Lung microvascular endothelial cell (primary cell): ENCODE measurements at places on chromosomes 2 and 18. TPM values are rescaled to one million over a fixed set of nuclear protein-coding genes. Genes with fewer than 3 reads are reported as not detected.

DNA sequence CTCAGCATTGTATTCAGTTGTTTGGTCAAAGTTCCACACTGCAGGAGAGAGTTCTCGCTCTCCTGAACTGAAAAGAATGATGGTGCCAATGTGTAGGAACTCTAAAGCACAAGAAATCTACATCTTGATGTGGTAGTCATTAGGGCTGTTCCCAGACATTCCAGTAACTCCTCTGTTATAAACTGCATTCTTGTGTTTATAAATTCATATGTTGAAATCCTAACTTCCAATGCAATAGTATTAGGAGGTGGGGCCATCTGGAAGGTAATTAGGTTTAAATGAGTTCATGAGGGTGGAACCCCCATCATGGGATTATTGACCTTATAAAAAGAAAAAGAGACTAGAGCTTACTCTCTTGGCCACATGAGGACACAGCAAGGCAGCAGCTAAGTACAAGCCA, 239.6 kb downstream of the CDH20 start:
- DNase-seq, result no peak

The DSG1 gene
- total RNA-seq, result not detected in 2 replicates

The KLHL14 gene
- total RNA-seq, result 0.44 and 1.6 TPM in 2 replicates

GRCh38 chr2:234377761-234378391, 119.0 kb downstream of the ARL4C start:
- DNase-seq, result no peak

GRCh38 chr18:67875060-67875459, 358.5 kb upstream of the DSEL start:
- no peak for DNase-seq

DNA sequence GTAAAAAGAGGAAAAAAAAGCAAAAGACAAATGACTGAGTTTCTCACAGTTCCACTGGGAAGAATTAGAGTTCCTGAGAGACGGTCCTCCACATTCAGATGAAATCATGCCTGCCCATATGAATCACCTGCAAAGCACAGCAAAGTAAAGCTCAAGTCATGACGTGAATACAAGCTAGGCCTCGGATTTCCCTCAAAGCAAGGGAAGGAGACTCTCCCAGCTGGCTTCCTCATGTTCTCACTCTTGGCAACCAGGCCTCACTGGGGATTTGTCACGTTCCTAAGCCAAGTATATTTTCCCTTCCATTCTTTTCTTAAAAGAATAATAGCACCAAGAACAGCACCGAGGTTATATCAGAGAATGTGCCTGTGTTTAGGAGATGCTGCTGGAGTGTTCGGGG, 47.0 kb downstream of the CYP27C1 start:
- DNase-seq, result no peak

The FKBP1B gene
- 8.7 and 12.6 TPM in 2 replicates for total RNA-seq

DNA sequence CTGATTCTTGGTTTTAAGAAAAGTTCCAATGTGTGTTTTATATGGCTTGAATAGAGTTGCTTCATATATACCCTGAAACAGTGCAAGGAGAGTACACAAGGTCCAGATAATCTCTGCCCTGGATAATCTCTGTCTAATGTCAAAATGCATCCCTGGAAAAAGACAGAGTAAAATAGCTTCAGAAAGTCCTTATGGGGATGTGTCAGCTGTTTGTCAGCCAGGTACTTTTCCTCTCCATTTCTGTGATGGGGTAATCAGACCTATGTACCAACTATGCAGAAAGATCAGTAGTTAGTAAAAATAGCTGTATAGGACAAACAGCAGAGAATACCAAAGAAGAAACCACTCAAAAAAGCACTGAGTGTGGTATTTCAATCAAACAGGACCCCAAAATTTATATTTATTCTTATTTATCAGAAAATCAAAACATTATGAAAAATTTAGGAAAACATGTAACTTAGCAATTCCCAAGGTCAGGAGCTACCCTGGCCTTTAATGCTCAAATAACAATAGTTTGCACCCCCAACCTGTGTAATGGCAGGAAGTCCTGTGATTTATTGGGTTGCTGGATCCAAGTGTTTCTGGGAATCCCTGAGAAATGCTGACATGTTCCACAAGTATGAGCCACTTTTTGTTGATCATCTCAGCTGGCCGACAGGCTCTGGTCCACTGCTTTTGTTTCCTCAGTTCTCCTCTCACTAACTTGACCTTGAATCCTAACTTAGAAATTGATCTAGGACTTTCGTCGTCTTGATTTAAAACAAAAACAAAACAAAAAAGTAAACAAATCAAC, 69.6 kb downstream of the MDH1 start:
- peak; percentile 3 for DNase-seq

DNA sequence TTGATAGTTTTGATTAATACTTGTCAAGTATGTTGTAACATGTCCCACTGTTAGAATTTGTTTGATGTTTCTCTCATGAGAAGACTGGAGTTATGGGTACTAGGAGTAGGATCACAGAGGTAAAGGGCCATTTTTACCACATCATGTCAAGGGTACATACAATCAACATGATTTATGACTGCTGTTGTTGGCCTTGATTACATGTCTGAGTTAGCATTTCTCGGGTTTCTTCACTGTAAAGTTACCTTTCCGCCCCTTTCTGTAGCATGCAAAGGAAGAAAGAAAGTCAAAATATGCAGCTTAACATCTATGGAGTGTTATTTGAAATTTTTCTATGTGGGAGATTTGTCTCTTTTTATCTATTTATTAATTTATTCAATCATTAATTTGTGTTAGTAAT, 1456.4 kb downstream of the SUCLG1 start:
- DNase-seq, result no peak

DNA sequence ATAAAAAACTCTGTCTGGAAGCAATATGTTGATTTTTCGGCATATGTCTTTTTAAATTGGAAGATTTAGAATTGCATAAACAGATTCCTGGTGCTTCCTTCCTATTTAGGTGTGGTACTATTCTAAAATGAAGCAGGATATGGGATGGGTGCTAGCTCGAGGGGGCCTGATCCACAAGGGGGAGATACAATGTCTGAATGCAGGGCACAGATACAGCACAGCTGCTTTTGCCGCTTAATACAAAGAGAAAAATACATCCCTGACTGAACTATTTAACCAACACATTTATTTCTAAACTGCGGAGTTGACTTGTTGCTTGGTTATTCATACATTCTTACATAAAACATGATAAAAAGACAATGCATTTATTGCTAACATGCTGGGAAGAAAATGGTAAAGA, 169.1 kb downstream of the TMEFF2 start:
- no peak for DNase-seq

- DNase-seq, result no peak
Measured at GRCh38 chr2:16363581-16363980, 302.1 kb downstream of the CYRIA start.

DNA sequence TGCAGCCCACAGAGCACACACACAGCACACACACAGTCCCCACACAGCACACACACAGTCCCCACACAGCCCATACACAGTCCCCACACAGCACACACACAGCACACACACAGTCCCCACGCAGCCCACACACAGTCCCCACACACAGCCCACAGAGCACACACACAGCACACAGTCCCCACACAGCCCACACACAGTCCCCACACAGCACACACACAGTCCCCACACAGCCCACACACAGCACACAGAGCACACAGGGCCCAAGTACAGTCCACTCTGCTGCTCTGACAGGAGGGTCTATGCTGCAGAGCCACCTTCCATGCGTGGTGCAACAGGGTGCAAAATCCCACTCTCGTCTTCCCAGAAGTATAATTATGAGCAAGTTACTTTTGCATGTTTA, 240.5 kb upstream of the SALL3 start:
- no peak for DNase-seq

DNA sequence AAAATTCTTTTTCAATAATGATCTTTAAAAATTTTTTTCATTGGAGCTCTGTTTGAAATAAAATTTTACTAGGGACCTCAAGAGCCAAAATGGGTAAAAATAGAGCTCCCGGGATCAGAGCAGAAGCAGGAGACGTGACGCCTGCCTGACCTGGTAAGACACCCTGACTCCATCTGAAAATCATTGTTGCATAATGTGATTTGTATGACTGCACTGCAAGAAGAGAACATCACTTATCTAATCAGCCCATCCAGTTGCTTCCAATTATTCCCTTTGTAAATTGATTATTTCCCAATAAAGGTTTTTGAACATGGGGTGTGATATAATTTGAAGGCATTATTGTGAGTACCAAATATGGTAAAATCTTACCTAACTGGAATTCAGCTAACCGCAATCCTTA, 17.1 kb upstream of the TAF1B start:
- no peak for DNase-seq

GRCh38 chr2:102229141-102229769, 42.4 kb downstream of the IL1RL2 start:
- no peak for DNase-seq

GRCh38 chr2:127096280-127096679, 10.7 kb downstream of the BIN1 start:
- DNase-seq, result no peak

DNA sequence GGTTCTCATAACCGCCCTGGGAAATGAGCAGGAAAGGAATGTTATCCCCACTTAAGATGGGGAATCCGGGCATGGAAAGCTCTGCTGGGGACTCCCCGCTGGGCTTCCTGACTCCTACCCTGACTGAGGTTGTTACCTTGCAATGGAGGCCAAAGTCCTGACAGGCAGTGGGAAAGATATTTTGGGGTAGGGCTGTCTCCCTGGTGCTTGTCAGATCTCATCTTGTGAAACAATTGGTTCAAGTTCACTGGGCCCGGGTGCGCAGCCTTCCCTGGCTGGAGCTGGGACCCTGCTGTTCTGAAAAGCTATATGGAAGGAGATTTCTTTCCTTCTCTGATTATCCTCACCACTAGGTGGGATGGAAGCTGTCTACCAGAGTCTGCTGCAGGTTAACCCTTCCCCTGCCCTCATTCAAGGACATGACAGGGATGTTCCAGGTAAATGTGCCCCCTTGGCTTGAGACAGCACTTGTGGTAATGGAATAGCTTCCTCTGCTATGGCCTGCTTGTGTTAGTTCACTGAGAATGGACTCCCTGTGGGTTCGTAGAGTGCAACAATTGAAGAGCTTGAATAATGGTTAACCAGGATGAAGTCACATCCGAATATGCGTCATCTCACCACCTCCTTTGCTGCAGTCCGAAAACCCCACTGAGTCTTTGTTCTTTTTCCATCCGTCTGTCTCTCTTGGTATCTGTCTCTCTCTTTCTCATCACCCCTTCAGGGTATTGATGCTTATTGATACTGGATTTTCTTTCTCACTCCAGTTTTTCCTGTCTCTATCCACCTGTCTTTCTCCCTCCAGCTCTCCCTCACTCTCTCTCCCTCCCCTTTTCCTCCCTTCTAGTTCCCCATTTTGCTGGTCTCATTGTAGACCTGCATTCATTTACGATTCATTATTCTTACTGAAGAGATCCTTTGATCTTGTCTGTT, 67.8 kb upstream of the EPAS1 start:
- DNase-seq, result peak; percentile 85

DNA sequence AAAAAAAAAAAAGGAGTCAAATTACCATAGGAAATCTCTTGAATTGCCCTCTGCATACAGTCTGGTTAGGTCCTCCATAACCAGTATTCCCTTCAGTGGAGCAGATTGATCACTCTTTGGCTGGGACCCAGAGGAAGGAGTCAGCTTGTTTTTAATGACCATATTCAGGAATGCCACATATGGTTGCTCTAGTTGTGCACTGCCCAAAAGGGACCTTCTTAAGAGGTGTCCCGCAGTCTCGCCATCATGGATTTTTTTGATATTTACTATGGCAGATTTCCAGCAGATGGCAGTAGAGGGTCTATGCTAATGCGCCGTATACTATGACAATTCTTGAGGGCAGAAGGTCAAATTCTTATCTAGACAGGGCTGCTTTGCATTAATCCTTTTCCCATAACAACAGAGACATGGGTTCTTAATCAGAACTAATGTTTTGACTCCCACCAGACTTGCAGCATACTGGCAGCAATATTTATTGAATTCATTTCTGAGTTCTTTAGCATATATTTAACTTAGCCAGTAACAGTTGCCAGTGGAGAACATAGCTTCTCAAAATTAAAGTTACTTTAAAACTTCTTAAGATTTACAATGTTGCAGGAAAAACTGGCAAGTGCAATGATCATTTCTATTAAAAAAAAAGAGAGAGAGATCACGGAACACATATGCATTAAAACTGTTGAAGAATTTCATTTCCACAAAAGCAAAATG, 31.8 kb upstream of the INPP4A start:
- DNase-seq, result peak; percentile 69

- no peak for DNase-seq
Measured at GRCh38 chr2:231127936-231128335, 3.1 kb upstream of the HTR2B start.

DNA sequence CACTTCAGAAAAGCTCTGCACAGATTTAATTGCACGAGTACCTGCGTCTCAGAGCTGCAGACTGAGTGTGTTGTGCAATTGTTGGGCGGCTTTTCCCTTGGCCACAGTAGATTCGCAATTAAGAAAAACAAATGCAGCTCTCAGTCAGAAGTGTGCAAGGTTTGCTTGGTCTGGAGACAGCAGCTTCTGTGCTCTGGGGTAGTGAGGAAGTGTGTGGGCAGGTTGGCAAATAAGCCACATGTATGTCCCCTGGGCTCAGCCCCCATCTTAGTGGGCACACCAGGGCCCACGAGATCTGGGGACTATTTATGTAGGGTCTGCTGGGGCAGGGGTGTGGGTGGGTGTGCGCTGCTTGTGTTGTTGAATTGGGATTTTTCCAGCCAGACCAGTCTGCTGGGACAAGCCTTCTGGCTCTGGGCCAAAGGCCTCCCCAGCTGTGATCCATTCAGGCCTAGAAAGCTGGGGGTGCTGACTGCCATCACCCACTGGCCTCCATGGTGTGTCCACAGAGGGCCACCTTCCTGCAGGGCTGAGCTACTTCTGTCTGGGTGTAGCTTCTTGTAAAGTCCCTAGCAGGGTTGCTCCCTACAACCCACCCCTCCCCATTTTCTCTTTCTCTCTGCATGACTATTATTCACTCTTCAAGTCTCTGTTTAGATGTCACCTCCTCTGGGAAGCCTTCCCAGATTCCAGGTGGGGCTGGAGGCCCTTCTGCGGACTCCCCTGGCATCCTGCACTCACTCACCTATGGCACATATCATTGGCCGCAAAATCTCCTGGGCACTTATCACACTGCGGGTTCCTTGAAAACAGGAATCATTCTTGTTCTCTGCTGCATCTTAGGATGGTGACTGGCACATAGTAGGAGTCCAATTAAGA, 67.8 kb downstream of the ODC1 start:
- no peak for DNase-seq

DNA sequence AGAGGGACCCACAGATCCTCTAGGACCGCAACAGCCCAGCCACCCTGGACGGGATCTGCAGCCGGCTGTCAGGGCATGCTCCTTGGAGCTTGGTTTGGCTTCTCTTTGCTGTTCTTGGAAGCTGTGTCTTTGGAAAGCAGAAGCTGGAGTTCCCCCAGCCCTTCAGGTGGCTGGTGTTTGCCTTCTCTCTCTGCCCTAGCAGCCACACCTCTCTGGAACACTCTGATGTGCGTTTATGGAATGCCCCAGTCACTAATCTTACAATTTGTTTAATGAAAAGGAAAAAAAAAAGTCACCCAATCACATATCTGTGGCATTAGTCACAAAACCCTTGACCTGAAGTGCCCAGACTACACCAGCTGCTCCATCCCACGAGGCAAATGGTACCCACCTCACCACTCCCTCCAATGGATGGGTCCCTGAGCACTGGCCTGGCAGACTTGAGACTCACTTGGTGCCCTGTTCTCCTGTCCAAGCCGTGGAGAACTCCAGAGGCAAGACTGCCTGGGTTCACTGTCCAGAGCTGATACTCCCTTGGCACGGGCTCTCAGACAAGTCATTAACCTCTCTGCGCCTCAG, 70.2 kb upstream of the DAPL1 start:
- DNase-seq, result no peak

The STRN gene
- 13.7 and 19.4 TPM in 2 replicates for total RNA-seq

The GNLY gene
- total RNA-seq, result not detected in 2 replicates

The PARD3B gene
- total RNA-seq, result 5.2 and 10.9 TPM in 2 replicates

- no peak for DNase-seq
Measured at GRCh38 chr2:119760237-119760955, 674 bp downstream of the PTPN4 start.

The CPO gene
- not detected in 2 replicates for total RNA-seq

The BOLL gene
- total RNA-seq, result not detected in 2 replicates
